ENCODE measurements at places on chromosomes 6 and 20. TPM values are rescaled to one million over a fixed set of nuclear protein-coding genes. Genes with fewer than 3 reads are reported as not detected.

- DNase-seq, result no peak
Measured at GRCh38 chr20:58081846-58082245, 146.6 kb downstream of the ANKRD60 start.

GRCh38 chr20:21719592-21720214 is 14.2 kb downstream of the PAX1 start:
- no peak for DNase-seq

CRYBG1 gene
- total RNA-seq, result 7.2 TPM

GRCh38 chr6:37321516-37322415 is 32.0 kb upstream of the RNF8 start:
- DNase-seq, result no peak

HLA-DRB1 gene
- total RNA-seq, result 15.3 TPM

GRCh38 chr6:128841518-128841917 is 41.4 kb upstream of the LAMA2 start:
- no peak for DNase-seq

GRCh38 chr6:26327450-26328264 is 37.3 kb upstream of the BTN3A2 start:
- no peak for DNase-seq

OR2H1 gene
- total RNA-seq, result not detected

Measured in left lobe of liver (tissue), 2 donors.